ENCODE measurements at places on chromosomes 3 and 15.

GRCh38 chr3:89059211-89059925 is 48.1 kb upstream of the EPHA3 start:
- DNase-seq, result no peak

GRCh38 chr3:194103983-194104751 is 31.8 kb upstream of the HES1 start:
- no peak for DNase-seq

DNA sequence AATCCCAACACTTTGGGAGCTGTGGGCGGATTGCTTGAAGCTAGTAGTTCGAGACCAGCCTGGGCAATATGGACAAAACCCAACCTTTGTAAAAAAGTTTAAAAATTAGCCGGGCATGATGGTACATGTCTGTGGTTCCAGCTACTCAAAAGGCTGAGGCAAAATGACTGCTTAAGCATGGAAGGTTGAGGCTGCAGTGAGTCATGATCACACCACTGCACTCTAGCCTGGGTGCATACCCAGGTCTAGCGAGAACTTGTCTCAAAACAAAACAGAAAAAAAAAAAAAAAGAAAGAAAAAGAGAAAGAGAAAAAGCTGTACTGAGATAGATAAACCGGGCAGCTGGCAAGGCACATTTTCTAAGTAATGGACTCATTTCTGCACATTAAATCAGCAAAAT is 10.6 kb downstream of the ARPP19 start:
- DNase-seq, result no peak

GRCh38 chr3:51392355-51393133 is 1.5 kb downstream of the RBM15B start:
- DNase-seq, result no peak

- DNase-seq, result no peak
Observed at GRCh38 chr3:135922903-135923250, 42.7 kb upstream of the PPP2R3A start.

GRCh38 chr3:264394-265156 is 68.0 kb downstream of the CHL1 start:
- DNase-seq, result no peak

DNA sequence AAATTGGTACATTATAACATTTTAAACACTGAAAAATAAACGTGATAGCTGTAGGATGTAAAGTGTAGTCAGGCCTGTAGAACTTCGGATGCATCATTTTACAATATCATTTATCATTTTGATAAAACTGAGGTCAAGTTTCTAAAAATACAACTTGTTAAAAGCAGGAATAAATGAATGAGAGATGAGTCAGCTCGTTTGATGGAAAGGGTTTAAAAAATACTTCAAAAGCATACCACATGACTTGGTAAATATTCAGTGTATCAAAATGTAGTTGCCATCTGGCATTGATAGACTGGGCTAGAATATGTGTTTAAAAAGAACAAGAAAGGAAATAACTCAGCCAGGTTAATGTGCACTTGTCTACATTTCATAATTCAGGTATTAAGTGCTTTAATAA is 357.0 kb downstream of the TIGIT start:
- DNase-seq, result no peak

DNA sequence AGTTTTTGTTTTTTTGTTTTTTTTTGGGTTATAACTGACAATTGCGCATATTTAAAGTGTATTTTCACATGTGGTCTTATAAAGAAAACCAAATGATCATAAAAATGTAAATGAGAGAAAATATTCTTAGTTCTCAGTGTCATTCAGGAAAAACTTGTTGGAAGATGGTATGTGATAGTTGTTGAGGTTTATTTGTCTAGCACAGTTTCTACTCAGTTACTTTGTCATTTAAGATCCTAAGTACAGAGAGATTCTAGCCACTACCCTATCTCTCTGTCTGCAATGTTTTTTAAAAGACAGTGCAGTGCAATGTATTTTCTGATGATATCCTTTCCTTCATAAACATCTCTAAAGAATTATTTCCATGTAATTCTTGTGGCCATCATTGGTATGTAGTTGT is 46.1 kb downstream of the AKAP13 start:
- DNase-seq, result no peak

GRCh38 chr15:87433871-87434270 is 822.7 kb downstream of the NTRK3 start:
- DNase-seq, result no peak

- DNase-seq, result no peak
Observed at GRCh38 chr15:100116416-100117190, 225.2 kb downstream of the ADAMTS17 start.

- DNase-seq, result no peak
Observed at GRCh38 chr3:155211266-155211665, 82.2 kb downstream of the STRIT1 start.

GRCh38 chr15:67120839-67121643 is 55.6 kb downstream of the SMAD3 start:
- no peak for DNase-seq

GRCh38 chr15:92092289-92093105 is 239.0 kb downstream of the SLCO3A1 start:
- DNase-seq, result no peak

DNA sequence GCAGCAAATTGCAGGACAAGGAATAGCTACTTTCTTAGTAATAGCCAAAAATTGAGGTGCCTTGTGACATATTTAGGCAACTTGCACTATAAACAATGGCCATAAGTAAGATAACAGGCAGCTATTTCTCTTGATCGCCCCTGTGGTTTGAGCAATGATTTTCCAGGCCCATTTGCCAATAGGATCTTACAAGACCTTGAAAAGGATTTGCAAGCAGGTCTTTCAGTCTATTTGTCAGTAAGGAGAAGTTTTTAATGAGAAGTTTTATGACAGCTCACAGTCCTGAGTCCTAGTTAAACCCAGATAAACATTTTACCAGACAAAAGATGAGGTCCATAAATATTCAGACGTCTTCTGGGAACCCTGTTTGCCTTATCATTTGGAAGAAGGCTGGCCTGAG is 645.5 kb downstream of the RBMS3 start:
- no peak for DNase-seq

- no peak for DNase-seq
Observed at GRCh38 chr3:39671600-39671999, 137.8 kb upstream of the MYRIP start.

GRCh38 chr15:70835415-70835814 is 18.5 kb downstream of the LARP6 start:
- no peak for DNase-seq

DNA sequence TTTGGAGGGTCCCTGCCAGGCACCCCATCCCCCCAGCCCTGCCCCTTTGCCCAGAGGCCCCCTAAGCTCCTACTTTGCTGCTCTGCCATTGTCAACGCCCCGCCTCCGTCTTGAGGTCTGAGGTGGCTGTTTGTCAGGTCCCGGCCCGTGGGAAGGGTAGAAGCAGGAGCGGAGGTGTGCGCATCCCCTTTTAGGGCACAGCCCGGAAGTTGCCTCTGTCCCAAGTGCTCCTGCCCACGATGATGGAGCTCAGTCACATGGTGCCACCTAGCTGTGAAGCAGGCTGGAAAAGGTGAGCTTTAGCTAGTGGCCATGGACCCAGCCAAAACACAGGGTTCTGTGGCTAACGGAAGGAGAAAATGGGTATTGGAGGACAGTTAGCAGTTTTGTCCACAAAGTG is 28.5 kb upstream of the LCTL start:
- DNase-seq, result no peak

All from CMK (cell line).